NCI-H226 (cell line): ENCODE measurements at places on chromosomes 5 and 9.

- no peak for DNase-seq
Observed at GRCh38 chr9:121685795-121686377, 34.5 kb downstream of the DAB2IP start.

- no peak for DNase-seq
Observed at GRCh38 chr9:75926385-75926784, 35.9 kb downstream of the PCSK5 start.

- no peak for DNase-seq
Observed at GRCh38 chr9:36731068-36731956, 158.6 kb downstream of the MELK start.

- DNase-seq = no peak
Observed at GRCh38 chr5:68431186-68431585, 215.6 kb downstream of the PIK3R1 start.

GRCh38 chr9:36992501-36993316, 41.4 kb downstream of the PAX5 start:
- no peak for DNase-seq

DNA sequence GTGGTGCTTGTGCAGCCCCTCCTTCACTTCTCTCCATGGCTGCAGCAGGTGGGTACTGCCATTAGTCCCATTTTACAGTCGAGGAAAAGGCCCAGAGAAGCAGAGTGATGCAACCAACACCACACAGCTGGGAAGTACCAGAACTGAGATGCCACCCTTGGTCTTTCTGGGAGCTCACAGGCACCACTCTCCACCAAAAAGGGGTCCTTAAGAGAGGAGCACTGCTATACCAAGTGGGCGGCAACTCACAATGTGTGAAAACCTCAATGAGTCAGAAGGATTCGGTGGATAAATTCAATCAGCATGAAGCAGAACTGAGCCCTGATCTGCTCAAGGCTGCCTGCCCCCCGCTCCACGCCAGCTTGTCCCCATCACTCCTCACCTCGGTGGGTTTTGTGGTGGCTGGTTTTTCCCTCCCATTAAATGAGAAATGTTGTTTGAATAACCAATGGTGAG, 213.7 kb downstream of the FSTL4 start:
- DNase-seq = no peak

DNA sequence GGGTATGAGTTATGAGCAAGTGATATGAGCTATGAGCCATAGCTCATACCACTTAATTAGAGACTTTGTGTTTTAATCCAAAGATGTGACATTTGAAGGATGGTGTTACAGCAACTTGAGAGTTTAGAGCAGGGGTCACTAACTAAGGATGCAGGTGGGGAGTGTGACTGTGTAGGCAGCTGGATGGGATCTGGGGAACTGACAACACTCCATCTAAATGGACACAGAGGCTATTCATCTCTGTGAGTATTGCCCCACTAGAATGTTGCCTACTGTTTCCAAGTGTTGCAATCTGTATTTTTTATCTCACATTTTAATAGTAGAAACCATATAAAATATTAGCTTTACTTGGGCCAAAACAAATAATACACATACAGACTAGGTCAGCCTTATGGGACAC, 488.1 kb upstream of the DAB2 start:
- no peak for DNase-seq

DNA sequence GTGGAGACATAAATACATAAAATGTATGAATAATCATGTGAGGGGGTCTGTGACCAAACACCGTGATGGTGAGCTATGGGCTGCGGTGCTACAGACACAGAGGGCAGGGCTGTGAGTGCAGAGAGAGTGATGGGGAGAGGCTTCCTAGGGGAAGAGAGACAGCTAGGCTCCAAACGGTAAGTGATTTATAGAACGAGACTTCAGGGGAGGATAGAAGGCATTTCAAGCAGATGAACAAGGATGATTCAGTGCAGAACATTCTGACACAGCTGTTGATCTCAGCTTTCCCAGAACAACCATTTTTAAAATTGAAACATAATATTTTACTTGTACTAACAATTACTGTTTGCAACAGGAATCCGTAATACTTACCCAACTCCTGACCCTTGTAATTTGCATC, 100.7 kb downstream of the GAS1 start:
- no peak for DNase-seq

- DNase-seq = no peak
Observed at GRCh38 chr5:10860645-10861422, 99.8 kb upstream of the DAP start.

GRCh38 chr5:140367256-140368013, 7.4 kb downstream of the SLC4A9 start:
- no peak for DNase-seq

DNA sequence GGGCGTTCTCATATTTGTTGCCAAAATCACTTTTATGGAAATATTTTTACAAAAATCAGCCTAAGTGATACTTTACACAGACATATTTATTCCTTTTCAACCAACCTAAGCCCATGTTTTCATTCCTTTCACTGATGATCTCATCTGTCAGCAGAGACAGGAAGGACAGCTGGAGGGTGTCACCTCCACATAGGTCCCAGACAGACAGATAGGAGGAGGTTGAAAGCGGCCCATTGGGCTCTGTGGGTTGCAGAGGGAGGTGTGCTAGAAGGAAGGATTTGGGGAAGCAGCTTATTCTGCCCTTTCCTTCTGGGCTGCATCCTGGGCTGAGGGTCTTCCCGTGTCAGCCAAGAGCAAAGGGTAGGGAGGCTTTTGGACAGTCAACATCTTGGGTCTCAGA, 26.0 kb upstream of the SEMA4D start:
- DNase-seq = no peak

DNA sequence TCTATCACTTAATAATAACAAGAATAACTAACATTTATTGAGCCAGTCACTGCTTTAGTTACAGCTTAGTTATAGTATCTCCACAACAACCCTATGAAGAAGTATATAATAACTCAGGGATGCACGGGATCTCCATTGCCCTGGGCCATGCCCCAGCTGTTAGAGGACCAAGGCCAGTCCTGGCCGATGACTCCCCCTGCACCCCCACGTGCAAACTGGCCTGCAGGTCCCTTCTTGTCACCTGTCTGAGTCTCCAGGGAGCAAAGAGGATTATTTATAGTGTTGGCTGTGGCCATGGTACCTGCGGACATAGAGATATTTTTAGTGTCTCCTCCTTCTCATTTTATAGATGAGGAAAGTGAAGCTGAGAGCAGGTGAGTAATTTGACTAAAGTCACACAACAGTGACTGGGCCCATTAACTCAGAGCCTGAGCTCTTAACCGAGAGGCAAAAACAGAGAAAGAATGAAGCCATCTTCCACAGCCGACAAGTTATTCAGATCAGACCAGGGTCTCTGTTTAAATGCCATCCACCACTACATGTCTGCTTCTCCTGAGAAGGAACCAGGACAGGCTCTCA, 94.4 kb downstream of the TMEM215 start:
- no peak for DNase-seq

DNA sequence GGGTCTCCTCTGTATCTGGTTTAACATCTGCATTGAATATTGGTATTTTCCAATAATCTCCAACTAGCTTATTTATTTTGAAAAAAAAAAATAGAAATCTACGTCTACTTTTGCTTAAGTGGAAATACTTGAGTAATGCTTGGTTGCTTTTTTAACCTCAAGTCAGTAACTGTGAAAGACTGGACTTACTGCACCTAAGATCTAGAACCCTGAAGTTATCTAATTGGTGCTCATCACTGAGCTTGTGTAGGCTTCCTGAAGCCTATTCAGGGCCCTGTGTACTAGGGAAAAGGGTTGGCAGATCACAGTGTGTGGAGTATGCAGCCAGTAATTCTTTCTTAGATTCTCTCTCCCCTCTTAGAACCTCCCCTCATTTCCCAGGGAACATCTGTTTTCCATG, 16.2 kb downstream of the SLC1A1 start:
- no peak for DNase-seq

GRCh38 chr5:72115296-72115695, 8.0 kb downstream of the MAP1B start:
- DNase-seq = no peak

- DNase-seq = no peak
Observed at GRCh38 chr5:53130266-53130665, 20.7 kb upstream of the MOCS2 start.

- DNase-seq = no peak
Observed at GRCh38 chr5:107396351-107396690, 274.4 kb downstream of the EFNA5 start.

DNA sequence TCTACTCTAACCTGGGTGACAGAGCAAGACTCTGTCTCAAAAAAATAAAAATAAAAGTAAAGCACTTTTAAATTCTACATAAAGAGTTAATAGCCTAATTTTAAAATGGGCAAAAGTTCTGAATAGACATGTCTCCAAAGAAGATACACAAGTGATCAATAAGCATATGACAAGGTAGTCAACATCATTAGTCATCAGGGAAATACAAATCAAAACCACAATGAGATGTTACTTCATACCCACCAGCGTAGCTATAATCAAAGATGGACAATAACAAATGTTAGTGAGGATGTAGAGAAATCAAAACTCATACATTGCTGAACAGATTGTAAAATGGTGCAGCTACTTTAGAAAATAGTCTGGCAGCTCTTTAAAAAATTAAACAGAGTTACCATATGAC, 64.1 kb downstream of the IQGAP2 start:
- no peak for DNase-seq

DNA sequence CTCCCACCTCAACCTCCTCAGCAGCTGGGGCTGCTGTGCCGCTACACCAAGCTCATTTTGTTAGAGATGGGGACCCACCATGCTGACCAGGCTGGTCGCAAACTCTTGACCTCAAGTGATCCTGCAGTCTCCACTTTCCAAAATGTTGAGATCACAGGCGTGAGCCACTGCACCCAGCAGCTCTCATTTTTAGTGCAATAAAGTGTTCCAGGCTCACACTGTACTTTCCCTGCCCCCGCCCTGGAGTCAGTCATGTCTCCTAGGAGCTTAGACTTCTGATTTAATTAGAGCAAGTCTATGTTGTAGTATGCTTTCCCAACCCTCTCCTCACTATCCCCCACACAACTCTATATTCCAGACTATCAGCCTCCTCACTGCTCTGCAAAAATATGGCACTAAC, 238.0 kb upstream of the ACTBL2 start:
- DNase-seq = no peak

DNA sequence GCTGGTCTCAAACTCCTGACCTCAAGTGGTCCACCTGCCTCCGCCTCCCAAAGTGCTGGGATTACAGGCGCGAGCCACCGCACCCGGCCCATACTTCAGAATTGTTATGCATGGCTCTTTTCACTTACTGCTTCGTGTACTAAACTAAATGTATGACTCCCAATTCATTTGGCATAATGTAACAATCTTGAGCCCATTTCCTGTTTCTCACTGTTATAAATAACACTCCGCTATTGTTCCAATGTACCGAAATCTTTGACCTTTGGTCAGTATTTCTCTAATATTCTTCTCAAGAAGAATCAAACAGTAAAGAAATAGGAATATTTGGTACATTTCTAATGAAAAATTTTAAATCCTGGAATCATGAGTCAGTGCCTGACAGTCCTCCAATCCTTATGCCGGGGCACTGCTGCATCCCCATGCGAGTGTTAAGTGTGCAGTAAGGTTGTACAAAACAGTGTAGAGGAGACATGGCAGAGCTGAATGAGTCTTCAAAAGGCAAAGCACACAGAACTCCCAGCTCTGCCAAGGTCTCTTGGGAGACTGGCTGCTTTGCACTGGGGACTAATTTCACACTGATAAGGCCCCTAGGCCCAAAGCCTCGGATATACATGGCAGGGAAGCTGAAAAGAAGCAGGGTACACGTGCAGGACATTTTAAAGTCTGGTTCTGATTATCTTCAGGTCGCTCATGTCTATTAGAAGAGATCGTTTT, 58.4 kb downstream of the HABP4 start:
- DNase-seq = no peak

- peak; percentile 82 for DNase-seq
Observed at GRCh38 chr5:177494346-177495195, 2.8 kb downstream of the PDLIM7 start.

DNA sequence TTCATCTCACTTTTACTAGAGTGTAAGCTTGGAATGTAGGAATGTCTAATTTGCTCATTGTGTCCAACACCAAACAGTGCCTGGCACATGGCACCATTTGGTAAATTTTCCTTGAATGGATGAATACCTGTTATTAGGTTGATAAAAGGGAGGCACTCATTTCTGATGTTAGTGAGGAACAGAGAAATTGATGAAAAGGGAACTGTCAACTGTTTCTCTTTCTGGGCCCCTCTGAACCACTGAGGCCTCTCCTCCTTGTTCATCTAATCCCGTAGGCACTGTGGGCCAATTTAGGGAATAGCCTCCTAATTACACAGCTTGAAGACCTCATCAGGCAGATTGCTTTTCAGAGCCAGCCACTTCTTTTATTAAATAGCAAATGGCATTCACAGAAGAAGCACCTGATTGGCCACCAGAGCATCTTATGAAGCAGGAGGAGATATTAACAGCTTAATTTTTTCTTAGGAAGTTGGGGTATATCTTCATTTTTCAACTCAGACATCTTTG, 22.6 kb downstream of the MRRF start:
- DNase-seq = no peak

GRCh38 chr9:121822093-121823085, 171.0 kb downstream of the DAB2IP start:
- no peak for DNase-seq

- DNase-seq = no peak
Observed at GRCh38 chr9:2486988-2487387, 134.6 kb upstream of the VLDLR start.
